Stimulated activated CD4-positive, alpha-beta T cell treated with anti-CD3 and anti-CD28 coated beads, Interleukin-4, amount 100 ng/mL, for 4 hours (primary cell): ENCODE measurements at places on chromosomes 16 and 17.
A peak's percentile ranks its signal among the peaks of the same experiment; 100 is the strongest.

- DNase-seq, result no peak
Measured at GRCh38 chr16:82880346-82880745, 253.6 kb downstream of the CDH13 start.

DNA sequence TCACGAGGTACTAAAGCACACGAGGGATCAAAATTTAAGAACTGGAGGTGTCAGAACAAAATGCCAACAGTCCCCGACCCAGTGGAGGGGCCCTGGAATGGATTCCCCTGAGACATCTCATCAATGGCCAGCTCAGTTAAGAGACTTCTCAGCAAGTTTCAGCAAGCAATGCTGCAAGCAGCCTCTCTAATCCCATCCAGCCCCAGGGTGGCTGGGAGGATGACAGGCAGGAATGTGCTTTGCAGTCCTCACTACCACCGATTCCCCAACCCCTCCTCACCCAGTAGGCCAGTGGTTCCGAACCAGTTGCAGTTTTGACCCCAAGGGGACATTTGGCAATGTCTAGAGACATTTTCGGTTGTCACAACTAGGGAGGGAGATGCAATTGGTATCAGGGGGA is 8.7 kb downstream of the GPRC5B start:
- DNase-seq, result no peak

DNA sequence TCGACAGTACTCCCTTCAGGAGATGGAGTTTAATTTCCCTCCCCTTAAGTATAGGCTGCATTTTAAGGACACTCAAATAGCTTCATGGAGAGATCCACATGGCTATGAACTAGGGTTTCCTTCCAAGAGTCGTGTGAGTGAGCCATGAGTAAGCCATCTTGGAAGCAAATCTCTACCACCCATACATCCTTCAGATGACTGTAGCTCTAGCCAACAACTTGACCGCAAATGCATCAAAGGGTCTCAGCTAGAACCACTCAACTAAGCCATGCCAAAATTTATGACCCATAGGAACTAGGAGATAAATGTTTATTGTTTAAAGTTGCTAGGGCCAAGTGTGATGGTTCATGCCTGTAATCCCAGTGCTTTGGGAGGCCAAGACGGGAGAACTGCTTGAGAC is 43.4 kb downstream of the METTL16 start:
- DNase-seq, result no peak

DNA sequence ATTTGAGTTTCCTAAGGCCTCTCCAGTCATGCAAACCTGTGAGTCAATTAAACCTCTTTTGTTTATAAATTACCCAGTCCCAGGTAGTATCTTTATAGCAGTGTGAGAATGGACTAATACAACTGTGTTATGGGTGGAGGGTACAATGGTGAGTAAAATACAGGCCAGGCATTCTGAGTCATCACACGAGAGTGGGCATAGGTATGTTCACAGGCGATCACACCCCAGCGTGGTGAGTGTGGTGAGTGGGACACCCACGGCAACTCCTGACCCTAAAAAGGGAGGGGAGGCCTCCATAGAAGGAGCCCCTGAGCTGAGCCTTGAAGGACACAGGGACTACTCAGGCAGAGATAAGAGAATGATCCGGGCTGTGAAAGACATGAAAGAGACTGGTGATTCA is 22.6 kb upstream of the MAPT start:
- no peak for DNase-seq

DNA sequence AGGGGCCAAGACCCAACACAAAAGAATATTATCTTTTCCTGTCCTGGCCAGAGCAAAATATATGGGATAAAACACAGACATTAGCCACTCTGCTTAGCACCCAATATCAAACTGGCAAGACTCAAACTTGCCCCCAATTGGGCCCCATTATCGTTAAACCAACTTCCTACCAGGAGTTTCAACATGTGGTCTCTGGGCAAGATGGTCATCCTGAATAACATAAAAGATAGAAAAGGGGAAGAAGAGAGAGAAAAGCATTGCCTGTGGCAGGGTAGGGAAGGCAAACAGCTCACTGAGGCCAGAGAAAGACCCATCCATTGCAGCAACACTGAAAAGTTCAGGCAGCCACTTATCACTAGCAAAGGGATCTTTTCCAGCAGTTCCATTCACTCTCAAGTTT is 502.1 kb downstream of the KIF2B start:
- DNase-seq, result no peak

GRCh38 chr16:12345349-12345748 is 368.8 kb downstream of the SNX29 start:
- DNase-seq, result no peak

- peak; percentile 57 for DNase-seq
Measured at GRCh38 chr16:30473231-30474073, 910 bp downstream of the ITGAL start.

DNA sequence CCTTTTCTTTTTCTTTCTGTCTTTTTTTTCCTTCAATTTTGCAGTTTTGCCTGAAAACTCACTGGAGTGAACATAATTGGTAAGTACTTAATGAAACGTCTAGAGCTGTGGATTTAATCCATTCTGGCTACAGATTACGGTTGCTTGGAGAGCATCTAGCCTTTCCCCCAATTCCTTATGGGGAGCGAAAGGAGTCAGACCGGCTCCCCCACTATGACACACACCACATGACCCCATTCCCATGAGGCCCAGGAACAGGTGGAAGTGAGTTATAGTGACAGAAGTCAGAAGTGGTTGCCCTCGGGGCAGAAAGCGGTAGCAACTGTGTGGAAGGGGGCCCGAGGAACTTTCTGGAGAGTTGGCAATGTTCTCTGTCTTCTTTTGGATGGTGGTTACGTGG is 41.2 kb downstream of the EMP2 start:
- DNase-seq, result no peak

DNA sequence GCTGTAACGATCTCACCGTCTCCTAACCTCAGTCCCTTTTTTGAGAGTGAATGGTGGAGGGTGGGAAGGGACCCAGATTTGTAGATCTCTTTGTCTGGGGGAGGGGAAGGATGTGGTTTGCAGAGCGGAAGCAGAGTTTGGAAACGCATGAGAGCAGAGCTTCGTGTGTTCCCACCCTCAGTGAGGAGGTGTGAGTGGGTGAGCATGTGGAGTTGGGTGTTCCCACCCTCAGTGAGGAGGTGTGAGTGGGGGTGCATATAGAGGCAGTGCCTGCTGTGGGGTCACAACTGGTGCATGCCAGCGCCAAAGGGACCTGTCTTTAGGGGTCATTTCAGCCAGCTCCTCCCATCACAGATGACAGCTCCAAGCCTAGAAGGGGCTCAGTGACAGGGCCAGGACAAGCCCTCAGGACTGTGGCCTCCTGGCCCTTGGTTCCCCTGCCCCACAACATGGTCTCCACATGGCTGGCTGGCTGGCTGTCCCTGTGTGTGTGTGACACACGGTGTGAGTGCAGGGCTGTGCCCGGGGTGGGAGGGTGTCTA is 1.8 kb upstream of the CISD3 start:
- DNase-seq, result peak; percentile 89
